Esophagus squamous epithelium (tissue), 5 donors: ENCODE measurements at places on chromosomes 11 and 22.

GRCh38 chr22:32737811-32738497, 63.6 kb upstream of the TIMP3 start:
- H3K36me3 ChIP-seq: no peaks in the 10 kb centered on the region
- no peak overlapping the region for H3K27ac ChIP-seq
- DNase-seq: no peak
- no peaks in the 10 kb centered on the region for H3K4me1 ChIP-seq

DNA sequence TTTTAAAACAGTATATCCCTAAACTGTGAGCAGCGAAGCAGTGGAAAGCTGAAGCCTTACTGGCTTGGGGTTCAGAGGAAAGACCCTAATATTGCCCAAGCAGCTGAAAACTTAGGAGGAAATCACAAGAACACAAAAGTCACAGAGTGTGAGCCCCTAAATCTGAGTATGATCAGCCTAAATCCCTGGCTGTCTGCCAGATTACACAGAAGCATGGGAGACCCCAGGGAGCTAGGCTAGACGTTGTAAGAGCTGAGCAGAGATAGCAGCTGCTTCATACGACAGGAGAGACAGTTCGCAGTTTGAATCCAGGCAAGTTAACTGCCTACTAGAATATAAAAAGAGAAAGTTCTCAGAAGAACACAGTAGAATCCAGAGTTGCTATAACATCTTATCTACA, 81.2 kb downstream of the PACS1 start:
- H3K27me3 ChIP-seq: no peaks in the 10 kb centered on the region
- H3K4me1 ChIP-seq: no peaks in the 10 kb centered on the region
- no peak for DNase-seq
- no peak overlapping the region for H3K27ac ChIP-seq
- no peak overlapping the region for H3K4me3 ChIP-seq
- no peaks in the 10 kb centered on the region for H3K36me3 ChIP-seq

DNA sequence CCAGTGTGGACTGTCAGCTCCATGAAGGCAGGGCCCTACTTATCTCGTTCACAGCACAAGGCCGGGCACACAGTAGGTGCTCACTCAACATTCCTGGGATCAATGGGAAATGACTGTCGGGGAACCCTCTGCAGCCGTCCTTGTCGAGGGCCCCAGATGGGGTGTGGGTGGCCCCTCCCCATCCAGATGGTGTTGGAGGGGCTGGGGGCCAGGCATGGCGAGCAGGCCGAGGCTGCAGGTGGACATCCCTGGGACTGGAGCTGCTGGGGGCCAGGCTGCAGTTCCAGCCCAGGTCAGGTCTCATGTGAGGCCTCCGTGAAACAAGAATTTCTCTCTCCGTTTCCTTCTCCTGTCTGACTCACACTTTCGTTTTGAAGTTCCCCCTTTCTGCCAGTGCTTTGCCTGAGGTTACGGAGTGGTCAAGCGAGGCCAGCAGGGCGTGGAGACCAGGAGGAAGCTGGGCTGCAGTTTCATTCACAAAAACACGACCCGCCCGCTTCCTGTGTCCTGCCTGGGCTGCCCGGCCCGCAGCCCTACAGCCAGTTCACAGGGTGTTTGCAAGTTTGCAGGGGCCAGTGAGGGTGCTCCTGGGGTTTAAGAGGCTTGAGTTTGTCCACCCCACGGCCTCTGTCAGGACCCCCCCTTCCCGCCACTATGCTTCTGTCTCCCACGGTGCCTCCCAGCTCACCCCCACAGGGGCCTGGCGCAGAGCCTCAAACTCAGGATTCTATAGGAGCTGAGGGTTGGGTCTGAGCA, 4.5 kb downstream of the MYEOV start:
- peak overlapping the region; percentile 36 for H3K4me3 ChIP-seq
- no peaks in the 10 kb centered on the region for H3K36me3 ChIP-seq
- H3K4me1 ChIP-seq: peaks cover 55% of the 10 kb centered on the region
- peak; percentile 45 for DNase-seq
- H3K27me3 ChIP-seq: no peaks in the 10 kb centered on the region
- peak overlapping the region; percentile 88 for H3K27ac ChIP-seq

DNA sequence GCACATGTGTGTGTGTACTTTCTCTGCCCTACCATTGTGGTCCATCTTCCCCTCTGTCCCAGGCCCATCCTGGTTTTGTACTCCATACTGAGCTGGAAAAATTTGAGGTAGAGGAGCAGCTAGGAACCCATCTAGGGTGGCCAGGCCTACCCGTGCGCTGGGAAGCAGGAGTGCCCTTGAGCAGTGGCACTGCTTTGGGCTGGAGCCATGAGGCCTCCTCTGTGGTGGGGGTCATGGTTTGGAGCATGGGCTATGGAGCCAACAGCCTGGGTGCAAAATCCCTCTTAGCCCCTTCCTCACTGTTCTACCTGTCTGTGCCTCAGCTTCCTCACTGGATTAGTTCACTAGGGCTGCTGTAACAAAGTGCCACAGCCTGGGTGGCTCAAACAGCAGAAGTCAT, 21.9 kb upstream of the ALG8 start:
- no peak for DNase-seq
- H3K27me3 ChIP-seq: no peaks in the 10 kb centered on the region
- H3K4me3 ChIP-seq: no peak overlapping the region
- no peaks in the 10 kb centered on the region for H3K4me1 ChIP-seq
- no peak overlapping the region for H3K27ac ChIP-seq

GRCh38 chr11:125951731-125952130, 5.9 kb downstream of the VSIG10L2 start:
- no peaks in the 10 kb centered on the region for H3K27me3 ChIP-seq
- no peak overlapping the region for H3K27ac ChIP-seq
- H3K36me3 ChIP-seq: no peaks in the 10 kb centered on the region
- H3K4me3 ChIP-seq: no peak overlapping the region
- DNase-seq: no peak

GRCh38 chr22:29197096-29197495, 8.6 kb upstream of the EMID1 start:
- no peak for DNase-seq
- H3K27me3 ChIP-seq: no peaks in the 10 kb centered on the region
- H3K36me3 ChIP-seq: no peaks in the 10 kb centered on the region
- H3K4me1 ChIP-seq: no peaks in the 10 kb centered on the region

GRCh38 chr11:44731685-44732430, 5.1 kb downstream of the TSPAN18 start:
- no peaks in the 10 kb centered on the region for H3K27me3 ChIP-seq
- H3K27ac ChIP-seq: peak overlapping the region; percentile 63
- H3K4me3 ChIP-seq: no peak overlapping the region
- no peak for DNase-seq
- H3K4me1 ChIP-seq: peaks cover 31% of the 10 kb centered on the region

DNA sequence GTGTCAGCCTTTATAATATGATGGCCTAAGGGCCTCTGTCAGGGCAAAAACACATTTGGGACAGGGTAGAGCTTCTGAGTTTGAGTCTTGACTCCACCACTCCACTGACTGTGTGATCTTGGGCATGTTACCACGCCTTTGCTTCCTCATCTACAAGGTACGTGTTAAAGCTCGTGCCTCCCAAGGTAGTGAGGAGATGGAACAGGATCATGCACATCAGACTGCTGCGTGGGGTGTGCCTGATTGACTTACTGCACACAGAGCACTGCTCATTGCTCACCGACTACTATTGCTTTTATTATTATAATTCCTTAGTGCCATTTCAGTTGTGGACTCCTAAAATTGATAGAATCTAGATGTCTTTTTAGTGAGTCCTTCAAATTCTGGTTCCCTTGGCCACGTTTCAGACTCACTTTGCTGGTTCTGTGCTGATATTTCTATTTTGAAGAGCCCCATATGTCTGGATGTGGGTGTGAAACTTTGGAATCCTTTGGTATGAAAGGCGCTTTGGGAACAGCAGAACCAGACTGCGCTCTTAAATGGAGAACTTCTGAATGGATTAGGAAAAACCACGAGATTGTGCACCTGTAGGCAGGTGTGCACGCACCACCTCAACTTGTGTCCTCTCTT, 44.1 kb upstream of the RAB1B start:
- H3K27me3 ChIP-seq: no peaks in the 10 kb centered on the region
- H3K4me1 ChIP-seq: no peaks in the 10 kb centered on the region
- no peak overlapping the region for H3K4me3 ChIP-seq
- DNase-seq: no peak
- H3K36me3 ChIP-seq: peaks cover 83% of the 10 kb centered on the region

- no peaks in the 10 kb centered on the region for H3K4me1 ChIP-seq
- no peak for DNase-seq
- no peaks in the 10 kb centered on the region for H3K27me3 ChIP-seq
- H3K4me3 ChIP-seq: no peak overlapping the region
- H3K36me3 ChIP-seq: no peaks in the 10 kb centered on the region
These were observed 74.9 kb upstream of the LRRC4C start for GRCh38 chr11:41534391-41534790.

DNA sequence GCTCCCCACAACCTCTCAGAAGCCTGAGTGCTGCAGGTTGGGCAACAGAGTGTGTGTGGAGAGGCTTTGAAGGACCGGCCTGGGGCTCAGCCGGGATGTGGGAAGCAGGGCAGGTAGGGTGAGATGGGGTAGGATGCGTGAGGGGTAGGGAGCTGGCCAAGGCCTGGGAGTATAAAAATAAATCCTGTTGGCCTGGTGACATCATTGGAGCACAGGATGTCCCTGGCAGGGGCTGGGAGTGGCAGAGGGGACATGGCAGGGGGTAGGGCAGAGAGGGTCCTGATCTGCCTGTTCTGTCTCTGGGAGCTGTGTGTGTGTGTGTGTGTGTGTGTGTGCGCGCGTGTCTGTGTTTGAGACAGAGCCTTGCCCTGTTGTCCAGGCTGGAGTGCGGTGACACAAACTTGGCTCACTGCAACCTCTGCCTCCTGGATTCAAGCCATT, 28.6 kb downstream of the TEF start:
- peaks cover 60% of the 10 kb centered on the region for H3K4me1 ChIP-seq
- H3K27me3 ChIP-seq: no peaks in the 10 kb centered on the region
- DNase-seq: no peak
- H3K4me3 ChIP-seq: no peak overlapping the region
- peak overlapping the region; percentile 100 for H3K27ac ChIP-seq

DNA sequence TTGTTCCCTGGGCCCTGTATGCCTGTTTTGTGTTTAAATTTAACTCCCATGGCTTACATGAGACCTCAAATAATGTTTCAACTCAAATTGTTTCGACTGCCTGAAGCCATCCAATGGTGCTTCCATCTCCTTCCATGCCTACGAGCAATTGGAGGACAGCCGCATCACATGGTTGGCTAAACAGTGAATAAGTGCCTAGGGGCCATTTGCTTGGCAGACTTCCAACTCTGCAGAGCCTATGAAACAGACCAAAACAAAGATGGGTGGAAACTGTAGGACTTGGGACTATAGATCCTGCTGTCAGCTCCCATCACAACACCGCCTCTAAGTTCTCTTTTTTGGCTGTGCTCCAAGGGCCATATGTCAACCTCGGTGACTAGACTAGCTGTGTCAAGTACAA, 84.1 kb downstream of the PARVA start:
- no peak overlapping the region for H3K27ac ChIP-seq
- peaks cover 7% of the 10 kb centered on the region for H3K4me1 ChIP-seq
- H3K4me3 ChIP-seq: no peak overlapping the region

DNA sequence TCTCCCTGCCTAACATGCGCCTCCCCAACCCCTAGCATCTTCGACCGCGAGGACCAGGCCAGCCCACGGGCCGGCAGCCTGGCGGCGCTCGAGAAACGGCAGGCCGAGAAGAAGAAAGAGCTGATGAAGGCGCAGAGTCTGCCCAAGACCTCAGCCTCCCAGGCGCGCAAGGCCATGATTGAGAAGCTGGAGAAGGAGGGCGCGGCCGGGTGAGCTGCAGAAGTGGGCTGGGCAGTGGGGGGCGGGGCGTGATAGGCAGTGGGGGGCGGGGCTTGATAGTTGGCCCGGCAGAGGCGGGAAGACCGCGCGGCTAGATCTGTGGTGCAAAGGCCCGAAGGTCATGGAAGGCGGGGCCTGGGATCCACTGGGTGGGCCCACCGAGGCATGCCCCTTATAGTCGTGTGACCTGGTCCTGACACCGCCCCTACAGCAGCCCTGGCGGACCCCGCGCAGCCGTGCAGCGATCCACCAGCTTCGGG, 8.7 kb downstream of the SELENOM start:
- peaks cover 78% of the 10 kb centered on the region for H3K36me3 ChIP-seq
- H3K27ac ChIP-seq: peak overlapping the region; percentile 78
- DNase-seq: no peak

DNA sequence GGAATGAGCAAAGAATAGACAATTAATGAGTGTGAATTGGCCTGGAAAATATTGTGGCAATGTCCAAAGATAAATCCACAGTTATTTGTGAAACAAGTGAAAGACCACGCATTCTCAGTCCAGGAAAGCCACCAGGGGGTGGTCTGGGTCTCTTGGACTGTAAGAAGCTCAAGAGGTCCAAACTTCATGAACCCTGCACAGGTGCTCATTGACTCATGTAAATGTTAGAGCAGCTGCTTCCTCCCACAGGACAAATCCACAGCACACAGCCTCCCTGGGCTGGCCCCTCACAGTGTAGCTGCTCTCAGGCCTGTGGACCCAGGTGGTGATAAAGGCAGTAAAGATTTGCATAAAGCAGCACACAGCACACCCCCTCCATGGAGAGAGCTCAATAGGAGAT, 114.0 kb downstream of the ZNF280B start:
- no peaks in the 10 kb centered on the region for H3K36me3 ChIP-seq
- no peak for DNase-seq
- H3K27me3 ChIP-seq: no peaks in the 10 kb centered on the region
- H3K4me3 ChIP-seq: no peak overlapping the region
- H3K27ac ChIP-seq: no peak overlapping the region

GRCh38 chr11:104096900-104097299, 60.5 kb downstream of the DDI1 start:
- no peak for DNase-seq
- H3K36me3 ChIP-seq: no peaks in the 10 kb centered on the region
- H3K27ac ChIP-seq: no peak overlapping the region
- H3K4me1 ChIP-seq: no peaks in the 10 kb centered on the region

- H3K4me3 ChIP-seq: no peak overlapping the region
- H3K27me3 ChIP-seq: no peaks in the 10 kb centered on the region
- H3K27ac ChIP-seq: no peak overlapping the region
These were observed 32.2 kb downstream of the TRMU start for GRCh38 chr22:46367707-46368191.

DNA sequence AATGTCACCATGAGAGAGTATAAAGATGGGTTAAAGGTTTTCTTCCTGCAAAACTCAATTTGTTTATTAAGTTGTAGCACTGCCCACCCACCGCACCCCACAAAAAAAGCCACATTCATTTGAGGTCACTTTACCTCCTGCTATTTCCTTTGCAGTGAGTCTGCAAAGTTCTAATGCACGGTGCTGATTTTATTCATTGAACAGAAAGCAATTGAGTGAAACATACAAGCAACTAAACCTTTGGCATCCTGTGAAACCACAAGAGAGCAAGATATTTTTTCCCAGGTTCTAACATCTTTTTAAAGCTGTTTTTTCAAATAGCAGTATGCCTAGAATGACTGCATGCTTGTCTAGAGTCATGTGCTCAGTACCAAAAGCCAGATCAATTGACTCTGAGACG, 39.0 kb downstream of the RRAS2 start:
- no peaks in the 10 kb centered on the region for H3K4me1 ChIP-seq
- DNase-seq: no peak
- H3K27ac ChIP-seq: no peak overlapping the region

GRCh38 chr11:106540001-106540400, 462.5 kb downstream of the AASDHPPT start:
- no peak overlapping the region for H3K4me3 ChIP-seq
- no peak overlapping the region for H3K27ac ChIP-seq

- no peaks in the 10 kb centered on the region for H3K36me3 ChIP-seq
- peaks cover 71% of the 10 kb centered on the region for H3K4me1 ChIP-seq
- no peak for DNase-seq
- H3K4me3 ChIP-seq: no peak overlapping the region
- H3K27ac ChIP-seq: no peak overlapping the region
- no peaks in the 10 kb centered on the region for H3K27me3 ChIP-seq
These were observed 56.3 kb downstream of the BCR start for GRCh38 chr22:23236440-23237184.
